ENCODE measurements at places on chromosomes 5 and 9. TPM values are rescaled to one million over a fixed set of nuclear protein-coding genes. Genes with fewer than 3 reads are reported as not detected.

DNA sequence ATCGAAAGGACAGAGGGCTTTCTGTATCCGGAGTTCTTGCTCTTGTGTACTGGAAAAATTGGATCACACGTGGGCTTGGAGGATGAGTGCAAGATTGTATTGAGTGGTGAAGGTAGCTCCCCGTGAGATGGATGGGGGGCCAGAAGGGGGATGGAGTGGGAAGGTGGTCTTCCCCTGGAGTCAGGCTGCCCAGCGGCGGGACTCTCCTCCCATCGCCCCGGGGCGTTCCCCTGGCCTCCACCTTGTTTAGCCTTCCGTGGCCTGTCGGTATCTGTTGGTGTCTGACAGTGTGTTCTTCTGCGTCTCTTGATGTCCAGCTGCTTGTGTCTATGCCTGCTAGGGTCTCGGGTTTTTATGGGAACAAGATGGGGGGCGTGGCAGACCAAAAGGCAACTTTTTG lies 54.6 kb upstream of the GABRA6 start:
- no peak for DNase-seq

Gene TNFSF8
- polyA plus RNA-seq = not detected

Gene PCA3
- not detected for polyA plus RNA-seq

Gene SLIT3
- polyA plus RNA-seq = 26.8 TPM

DNA sequence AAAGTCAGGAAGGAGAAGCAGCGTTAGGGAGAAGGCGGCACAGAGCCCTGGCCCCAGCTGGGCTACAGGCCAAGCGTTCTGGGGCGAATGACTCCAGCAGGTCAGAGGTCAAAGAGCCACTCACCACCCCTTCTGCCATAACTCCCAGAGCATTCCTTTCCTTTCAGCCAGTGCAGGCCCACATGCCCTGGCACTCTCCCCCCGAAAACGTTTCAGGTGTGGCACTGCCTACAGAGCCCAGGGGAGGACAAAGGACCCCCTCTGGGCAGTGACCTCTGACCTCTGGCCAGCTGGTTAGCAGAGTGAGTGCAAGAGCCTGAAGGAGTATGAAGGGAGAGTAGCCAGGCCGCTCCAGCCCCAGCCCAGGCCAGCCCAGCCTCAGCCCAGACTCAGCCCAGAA lies 4.9 kb downstream of the ABCA2 start:
- no peak for DNase-seq

- no peak for DNase-seq
Measured at GRCh38 chr9:75455444-75455921, 367.2 kb downstream of the OSTF1 start.

Gene ALDH7A1
- 99.9 TPM for polyA plus RNA-seq

DNA sequence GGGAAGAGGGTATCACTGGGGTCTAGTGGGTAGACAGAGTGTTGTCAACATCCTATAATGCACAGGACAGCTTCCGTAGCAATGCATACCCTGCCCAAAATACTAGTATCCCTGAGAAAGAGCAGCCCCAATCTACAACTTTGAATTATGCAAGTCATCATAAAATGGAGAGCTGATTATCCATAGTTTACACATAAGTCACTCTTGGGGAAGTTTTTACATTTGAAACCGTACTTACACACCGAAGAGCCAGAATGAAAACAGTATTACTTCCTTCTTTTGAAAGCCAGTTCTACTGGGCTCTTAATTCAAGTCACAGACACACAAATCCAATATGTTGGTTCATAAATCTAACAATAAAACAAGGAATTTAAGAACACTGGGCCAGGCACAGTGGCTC lies 21.6 kb downstream of the RNF145 start:
- DNase-seq = no peak

Gene PCDHB4
- 0.02 TPM for polyA plus RNA-seq

DNA sequence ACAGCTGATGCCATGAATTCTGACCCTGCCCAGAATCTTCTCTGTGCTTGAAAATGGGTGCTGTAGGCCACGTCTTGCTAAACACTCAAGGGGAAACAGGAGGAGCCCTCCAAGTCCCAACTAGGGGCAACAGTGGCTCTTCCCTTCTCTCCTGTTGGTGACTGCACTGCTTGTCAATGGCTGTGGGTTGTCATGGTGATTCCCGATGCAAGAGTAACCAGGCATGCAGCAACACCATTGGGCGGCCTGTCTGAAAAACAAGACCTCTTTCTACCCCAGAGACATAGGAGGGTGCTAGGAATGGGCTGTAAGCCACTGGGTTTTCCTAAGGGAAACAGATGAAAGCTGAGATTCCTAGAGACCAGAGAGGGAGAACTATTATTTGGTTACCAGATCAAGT lies 201.7 kb upstream of the PANK3 start:
- DNase-seq = no peak

DNA sequence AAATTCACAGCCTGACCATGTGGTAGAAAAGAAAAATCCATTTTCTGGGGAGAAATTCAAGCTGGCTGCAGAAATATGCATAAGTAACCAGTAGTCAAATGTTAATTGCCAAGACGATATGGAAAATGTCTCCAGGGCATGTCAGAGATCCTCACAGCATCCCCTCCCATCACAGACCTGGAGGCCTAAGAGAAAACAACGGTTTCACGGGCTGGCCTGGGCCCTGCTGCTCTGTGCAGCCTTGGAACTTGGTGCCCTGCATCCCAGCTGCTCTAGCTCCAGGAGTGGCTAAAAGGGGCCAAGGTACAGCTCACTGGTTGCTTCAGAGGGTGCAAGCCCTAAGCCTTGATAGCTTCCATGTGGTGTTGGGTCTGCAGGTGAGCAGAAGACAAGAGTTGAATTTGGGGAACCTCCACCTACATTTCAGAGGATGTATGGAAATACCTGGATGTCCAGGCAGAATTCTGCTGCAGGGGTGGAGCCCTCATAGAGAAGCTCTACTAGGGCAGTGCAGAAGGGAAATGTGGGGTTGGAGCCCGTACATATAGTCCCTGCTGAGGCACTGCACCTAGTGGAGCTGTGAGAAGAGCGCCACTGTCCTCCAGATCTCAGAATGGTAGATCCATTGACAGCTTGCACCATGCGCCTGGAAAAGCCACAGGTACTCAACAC lies 49.7 kb downstream of the PTBP3 start:
- DNase-seq = no peak

- DNase-seq = no peak
Measured at GRCh38 chr5:89452081-89452480, 569.1 kb upstream of the MEF2C start.

- DNase-seq = no peak
Measured at GRCh38 chr9:92769990-92770359, 5.3 kb upstream of the BICD2 start.

- DNase-seq = peak; percentile 43
Measured at GRCh38 chr5:73464016-73464745, 15.6 kb upstream of the FOXD1 start.

Gene SPATA31C1
- not detected for polyA plus RNA-seq

DNA sequence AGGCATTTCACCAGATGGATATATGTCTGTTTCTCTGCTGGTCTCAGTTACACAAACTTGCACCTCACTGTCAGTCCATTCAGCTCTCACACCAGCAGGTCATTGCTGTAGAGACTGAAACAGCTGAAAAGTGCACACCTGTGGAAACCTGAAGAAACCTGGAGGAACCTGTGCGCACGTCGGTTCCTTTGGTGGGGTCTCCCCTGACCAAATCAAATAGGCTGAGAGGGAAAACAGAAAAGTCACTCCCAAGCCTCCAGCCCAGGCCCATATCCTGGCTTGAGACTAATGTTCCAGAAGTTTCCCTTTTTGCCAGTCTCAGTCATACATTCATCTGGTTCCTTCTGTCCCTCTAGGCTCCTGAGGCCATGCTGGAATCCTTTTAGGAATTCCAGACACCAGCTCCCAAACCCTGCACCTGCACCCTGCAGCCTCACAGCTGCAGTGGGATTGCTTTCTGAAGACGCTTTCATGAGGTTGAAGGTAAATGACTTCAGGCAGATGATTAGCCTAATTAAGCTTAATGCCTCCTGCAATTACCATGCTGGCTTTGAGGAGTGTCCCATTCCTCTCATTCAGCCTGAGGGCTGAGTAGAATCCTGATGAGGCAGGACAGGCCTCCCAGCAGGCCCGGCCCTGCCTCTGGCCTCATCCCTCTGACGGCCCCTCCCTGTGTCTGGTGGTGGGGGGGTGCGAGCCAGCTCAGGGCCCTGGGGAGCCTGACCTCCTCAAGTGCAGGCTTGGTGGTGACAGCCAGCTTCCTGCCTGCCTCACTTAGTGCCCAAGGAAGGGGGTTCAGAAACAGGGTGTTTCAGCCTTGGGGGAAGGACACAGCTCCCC lies 24.3 kb upstream of the CXCL14 start:
- no peak for DNase-seq

Gene C5orf46
- polyA plus RNA-seq = 13.4 TPM

GRCh38 chr5:78377056-78377717 lies 16.8 kb downstream of the SCAMP1 start:
- no peak for DNase-seq

- DNase-seq = no peak
Measured at GRCh38 chr9:137453643-137454081, 5.5 kb downstream of the NSMF start.

DNA sequence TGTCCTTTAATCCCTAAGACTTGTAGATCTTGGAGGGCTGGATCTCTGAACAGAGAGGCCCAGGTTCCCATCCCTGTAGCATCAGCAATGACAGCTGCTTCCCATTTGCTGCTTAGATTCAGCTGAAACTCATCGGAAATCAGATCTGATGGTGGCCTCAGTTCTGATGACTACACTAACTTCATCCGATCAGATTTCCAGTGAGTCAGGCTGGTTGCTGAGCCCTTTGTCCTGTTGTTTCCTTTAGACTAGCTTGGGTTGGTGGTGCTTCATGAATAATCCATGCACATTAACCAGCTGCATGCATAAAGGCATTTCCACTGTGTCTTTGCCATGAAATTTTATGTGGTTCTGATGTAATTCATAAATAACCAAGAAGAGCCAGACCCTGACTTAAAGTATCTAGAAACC lies 195.2 kb upstream of the TUT7 start:
- DNase-seq = peak; percentile 84

Gene RFX3
- polyA plus RNA-seq = 2.2 TPM

Gene C9orf43
- polyA plus RNA-seq = 0.49 TPM

DNA sequence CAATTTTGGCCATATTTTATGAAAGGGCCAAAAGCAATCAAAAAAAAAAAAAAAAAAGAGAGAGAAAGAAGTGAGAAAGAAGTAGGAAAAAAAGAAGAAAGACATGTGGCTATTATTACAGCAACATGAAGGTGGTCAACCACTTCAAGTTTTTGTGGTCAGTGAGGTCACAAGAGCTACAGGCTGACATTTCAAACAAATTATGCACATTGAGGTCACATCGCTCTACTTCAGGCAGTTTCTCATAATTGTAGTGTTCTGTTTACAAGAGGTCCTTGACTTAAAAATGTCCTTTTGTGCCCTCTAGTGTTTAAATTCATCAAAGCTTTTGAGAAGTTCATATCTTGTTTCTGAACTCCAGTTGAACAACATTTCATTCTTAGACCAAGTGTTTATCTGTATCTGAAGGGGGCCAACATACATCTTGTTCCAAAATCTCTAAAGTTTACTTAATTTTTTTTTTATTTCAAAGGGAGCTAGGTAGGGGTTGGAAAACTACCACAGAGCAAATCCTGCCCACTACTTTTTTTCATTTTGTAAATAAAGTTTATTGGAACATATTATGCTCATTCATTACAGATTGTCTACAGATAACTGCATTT lies 513.1 kb downstream of the PDE4D start:
- peak; percentile 62 for DNase-seq

- DNase-seq = no peak
Measured at GRCh38 chr9:131697097-131697496, 42.8 kb downstream of the RAPGEF1 start.

GRCh38 chr9:109305801-109306200 lies 15.1 kb downstream of the EPB41L4B start:
- DNase-seq = no peak

Gene C9orf153
- polyA plus RNA-seq = not detected

Gene PCDHA12
- polyA plus RNA-seq = not detected

Gene ADAMTSL2
- polyA plus RNA-seq = not detected

DNA sequence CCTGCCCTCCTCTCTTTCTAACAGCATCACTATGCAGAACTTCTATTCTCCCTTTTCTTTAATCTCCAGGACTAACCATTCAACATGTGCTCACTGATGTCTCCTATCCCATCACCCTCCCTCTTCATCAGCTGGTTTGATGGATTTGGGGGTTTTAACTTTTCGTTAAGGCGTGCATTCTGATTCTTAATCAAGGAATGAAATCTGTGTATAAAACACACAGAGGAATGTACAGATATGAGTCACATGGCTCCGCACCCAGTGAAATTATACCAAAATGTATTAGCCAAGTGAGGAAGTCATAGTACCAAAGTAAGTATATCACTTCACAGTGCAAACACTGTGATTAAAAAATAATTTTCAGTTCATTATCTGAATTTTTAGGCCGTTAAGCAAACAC lies 35.2 kb downstream of the MARCHF11 start:
- DNase-seq = no peak

GRCh38 chr5:93789173-93790067 lies 48.0 kb upstream of the POU5F2 start:
- DNase-seq = peak; percentile 68

Gene MYMK
- not detected for polyA plus RNA-seq

DNA sequence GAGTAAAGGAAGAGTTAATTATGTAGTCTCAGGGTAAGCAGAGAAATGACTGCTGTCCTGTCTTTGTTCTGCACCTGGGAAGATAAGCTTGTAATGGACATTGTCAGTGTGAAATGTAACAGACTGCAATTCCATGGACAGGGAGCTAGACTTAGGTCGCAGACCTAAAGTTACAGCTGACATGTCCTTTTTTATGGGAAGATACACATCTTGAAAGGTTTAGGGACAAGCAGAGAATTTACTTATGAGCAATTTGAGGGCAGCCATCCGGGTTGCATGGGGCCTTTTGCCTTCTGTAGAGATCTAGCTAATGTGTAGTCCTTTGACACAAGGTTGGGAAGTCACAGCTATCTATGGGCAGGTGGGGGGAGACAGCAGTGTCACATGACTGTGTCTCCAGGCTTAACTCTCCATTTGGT lies 85.7 kb downstream of the SERINC5 start:
- DNase-seq = no peak

- DNase-seq = no peak
Measured at GRCh38 chr9:133955821-133956411, 36.2 kb downstream of the VAV2 start.

DNA sequence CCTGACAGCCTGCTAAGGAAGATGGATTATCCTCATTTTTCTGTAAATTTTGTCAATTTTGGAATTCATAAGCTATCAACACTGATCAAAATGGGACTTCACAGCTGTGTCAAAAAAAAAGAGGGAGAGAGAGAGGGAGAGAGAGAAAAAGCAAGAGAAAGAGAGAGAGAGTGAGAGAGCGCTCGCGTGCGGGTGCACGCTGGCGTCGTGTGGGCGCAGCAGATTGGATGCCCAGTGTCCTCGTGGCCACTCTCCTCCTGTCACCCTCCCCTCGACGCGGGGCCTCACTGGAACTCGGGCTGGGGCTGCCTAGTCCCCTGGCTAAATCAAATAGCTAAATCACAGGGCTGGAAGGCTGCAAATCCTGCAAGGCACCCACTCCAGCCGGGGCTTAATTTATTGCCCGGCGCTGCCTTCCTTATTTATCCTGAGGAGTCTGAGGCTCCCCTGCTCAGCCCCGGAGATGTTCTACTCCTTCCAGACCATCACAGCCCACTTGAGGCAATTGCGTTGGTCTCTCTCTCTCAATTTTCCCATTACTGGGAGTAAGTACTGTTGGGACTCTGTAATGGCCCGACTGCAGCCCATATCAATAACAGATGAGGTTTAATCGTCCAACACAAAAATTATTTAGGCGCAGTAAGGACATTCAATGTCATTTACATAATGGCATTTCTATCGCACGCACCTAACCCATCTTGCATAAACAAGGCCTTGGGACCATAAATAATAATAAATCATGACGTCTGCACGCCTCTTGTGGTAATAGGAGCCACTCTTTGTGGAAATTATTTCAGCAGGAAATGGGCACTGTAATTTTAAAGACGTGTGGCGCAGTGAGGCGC lies 94.2 kb downstream of the PAX5 start:
- DNase-seq = no peak

Data from BJ (cell line).